CD14-positive monocyte (primary cell): ENCODE measurements at places on chromosomes 4 and X. TPM values are rescaled to one million over a fixed set of nuclear protein-coding genes. Genes with fewer than 3 reads are reported as not detected.

GRCh38 chrX:118965395-118965794, 9.0 kb upstream of the LONRF3 start:
- H3K27me3 ChIP-seq = peaks cover 6% of the 10 kb centered on the region
- no peak overlapping the region for H3K4me3 ChIP-seq
- no peak for DNase-seq
- H3K36me3 ChIP-seq = no peaks in the 10 kb centered on the region
- H3K4me1 ChIP-seq = no peaks in the 10 kb centered on the region

DNA sequence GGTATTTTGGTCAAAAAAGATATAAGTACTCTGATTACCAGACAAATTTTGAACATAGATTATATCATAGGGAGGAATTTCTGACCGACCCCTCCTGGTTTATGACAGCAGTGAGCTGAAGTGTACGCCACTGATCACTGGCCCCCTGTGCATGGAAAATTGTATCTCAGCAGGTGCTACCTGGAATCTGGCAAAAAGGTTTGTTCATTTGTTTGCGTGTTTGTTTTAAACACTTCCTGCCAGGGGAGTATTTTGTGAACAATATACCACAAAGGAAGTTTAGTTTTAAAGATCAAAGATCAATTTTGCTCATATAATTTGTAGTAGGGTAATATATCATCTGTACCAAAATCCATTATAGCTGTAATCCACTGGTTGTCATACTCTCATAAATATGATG, 219.7 kb upstream of the TENM3 start:
- no peaks in the 10 kb centered on the region for H3K4me1 ChIP-seq
- H3K27ac ChIP-seq = no peak overlapping the region
- H3K36me3 ChIP-seq = no peaks in the 10 kb centered on the region

GRCh38 chr4:184641022-184641421, 8.2 kb downstream of the CASP3 start:
- no peaks in the 10 kb centered on the region for H3K4me1 ChIP-seq
- H3K4me3 ChIP-seq = no peak overlapping the region
- H3K36me3 ChIP-seq = peaks cover 69% of the 10 kb centered on the region
- H3K27ac ChIP-seq = no peak overlapping the region

- H3K36me3 ChIP-seq = no peaks in the 10 kb centered on the region
- no peaks in the 10 kb centered on the region for H3K4me1 ChIP-seq
- no peak overlapping the region for H3K4me3 ChIP-seq
- H3K27ac ChIP-seq = no peak overlapping the region
These were observed 531.8 kb downstream of the IL15 start for GRCh38 chr4:142168181-142168580.

DNA sequence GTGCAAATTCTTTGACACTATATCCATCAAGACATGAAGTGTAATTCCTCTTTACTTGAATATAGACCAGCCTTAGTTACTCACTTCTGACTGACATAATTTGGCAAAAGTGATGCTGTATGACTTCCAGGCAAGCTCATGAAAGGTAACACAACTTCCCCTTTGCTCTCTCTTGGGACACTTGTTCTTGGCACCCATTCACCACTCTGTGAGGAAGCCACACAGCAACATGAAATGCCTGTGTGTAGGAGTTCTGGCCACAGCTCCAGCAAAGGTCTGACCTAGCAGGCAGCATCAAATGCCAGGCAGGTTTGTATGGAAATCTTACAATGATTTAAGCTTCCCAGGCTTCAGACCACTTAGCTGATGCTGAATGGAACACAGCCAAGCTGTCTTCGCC, 280.3 kb downstream of the PDHA2 start:
- H3K36me3 ChIP-seq = no peaks in the 10 kb centered on the region
- no peak overlapping the region for H3K4me3 ChIP-seq
- no peak overlapping the region for H3K27ac ChIP-seq
- DNase-seq = no peak
- H3K4me1 ChIP-seq = no peaks in the 10 kb centered on the region

GRCh38 chr4:31715302-31715701, 995.1 kb downstream of the PCDH7 start:
- H3K4me1 ChIP-seq = no peaks in the 10 kb centered on the region
- no peak overlapping the region for H3K27ac ChIP-seq
- no peak for DNase-seq

- H3K36me3 ChIP-seq = no peaks in the 10 kb centered on the region
- H3K4me1 ChIP-seq = no peaks in the 10 kb centered on the region
- no peak overlapping the region for H3K4me3 ChIP-seq
- DNase-seq = no peak
- no peak overlapping the region for H3K27ac ChIP-seq
- peaks cover 9% of the 10 kb centered on the region for H3K27me3 ChIP-seq
These were observed 70.0 kb downstream of the CAPN6 start for GRCh38 chrX:111200327-111200726.

DNA sequence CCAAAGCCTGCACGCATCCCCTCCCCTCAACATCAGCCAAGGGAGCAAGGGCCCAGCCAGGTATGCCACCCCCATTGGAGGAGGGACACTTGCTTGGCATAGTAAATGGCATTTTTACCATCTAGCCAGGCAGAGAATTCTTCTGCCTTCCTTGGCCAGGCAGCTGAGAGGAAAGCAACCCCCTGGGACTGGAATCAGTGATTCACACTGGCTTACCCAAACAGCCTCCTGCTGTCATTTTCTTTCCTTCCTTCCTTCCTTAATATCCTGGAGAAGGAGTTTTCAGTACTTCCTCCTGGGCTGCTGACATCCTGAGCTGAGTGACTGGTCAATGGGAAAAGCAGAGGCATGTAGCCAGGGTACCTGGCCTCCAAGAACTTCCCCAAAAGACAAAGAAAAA, 28.6 kb upstream of the KIAA1210 start:
- DNase-seq = no peak
- no peaks in the 10 kb centered on the region for H3K4me1 ChIP-seq
- H3K27me3 ChIP-seq = no peaks in the 10 kb centered on the region

The EPHA5 gene
- not detected in 2 replicates for polyA plus RNA-seq

The CLCN5 gene
- 1.3 and 4.1 TPM in 2 replicates for polyA plus RNA-seq

The PCDH10 gene
- not detected for polyA plus RNA-seq

The P2RY4 gene
- not detected for polyA plus RNA-seq

The F9 gene
- polyA plus RNA-seq = not detected
